Activated naive CD4-positive, alpha-beta T cell treated with anti-CD3 and anti-CD28 coated beads, Interleukin-2, amount 10 ng/mL, durations not matched to agents 7 days and 5 days (primary cell): ENCODE measurements at places on chromosomes 12 and 14.

DNA sequence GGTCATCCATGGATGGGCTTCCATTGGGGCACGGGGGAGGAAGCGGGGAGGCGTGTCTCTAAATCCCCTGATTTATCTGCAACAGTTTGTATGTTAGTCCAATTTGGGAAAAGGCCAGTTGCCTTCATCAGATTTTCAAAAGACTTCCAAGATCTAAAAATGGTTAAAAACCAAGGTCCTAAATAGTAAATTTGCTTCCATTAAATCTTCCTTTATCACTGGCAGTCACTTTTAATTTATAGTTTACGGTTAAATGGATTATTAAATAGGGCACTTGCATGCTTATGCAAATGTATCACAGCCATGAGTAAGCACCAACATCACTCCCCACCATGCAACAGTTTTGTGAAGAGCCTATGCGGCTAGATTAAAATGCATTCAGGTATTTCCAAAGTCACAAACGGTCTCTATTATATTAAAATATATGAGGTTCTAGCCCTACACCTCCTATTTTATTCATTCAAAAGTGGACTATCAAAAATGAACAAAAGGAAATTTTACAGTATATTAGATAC lies 108.2 kb upstream of the GPHB5 start:
- DNase-seq: no peak

GRCh38 chr12:68641138-68641537 lies 30.4 kb downstream of the RAP1B start:
- DNase-seq: peak; percentile 73

- no peak for DNase-seq
Measured at GRCh38 chr12:93266-94005, 26.9 kb downstream of the IQSEC3 start.

- no peak for DNase-seq
Measured at GRCh38 chr14:100544506-100545141, 42.6 kb downstream of the BEGAIN start.

DNA sequence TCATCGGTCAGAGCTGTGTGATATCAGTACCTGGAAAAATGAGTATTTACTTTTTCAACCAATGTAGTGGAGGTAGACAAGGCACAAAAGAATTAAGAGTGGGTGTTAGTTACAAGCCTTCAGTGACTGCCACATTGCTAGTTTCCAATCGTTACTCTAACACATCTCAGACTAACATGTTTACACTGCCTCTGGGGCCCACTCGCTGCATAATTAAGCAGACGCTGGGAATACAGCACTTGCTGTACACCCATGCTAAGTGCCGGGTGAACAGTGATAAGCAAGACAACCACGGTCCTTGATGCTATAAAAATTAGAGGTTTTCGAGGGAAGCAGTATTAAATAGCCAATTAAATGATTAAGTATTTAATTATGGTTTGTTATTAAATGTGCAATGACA lies 1147.6 kb downstream of the AACS start:
- no peak for DNase-seq

DNA sequence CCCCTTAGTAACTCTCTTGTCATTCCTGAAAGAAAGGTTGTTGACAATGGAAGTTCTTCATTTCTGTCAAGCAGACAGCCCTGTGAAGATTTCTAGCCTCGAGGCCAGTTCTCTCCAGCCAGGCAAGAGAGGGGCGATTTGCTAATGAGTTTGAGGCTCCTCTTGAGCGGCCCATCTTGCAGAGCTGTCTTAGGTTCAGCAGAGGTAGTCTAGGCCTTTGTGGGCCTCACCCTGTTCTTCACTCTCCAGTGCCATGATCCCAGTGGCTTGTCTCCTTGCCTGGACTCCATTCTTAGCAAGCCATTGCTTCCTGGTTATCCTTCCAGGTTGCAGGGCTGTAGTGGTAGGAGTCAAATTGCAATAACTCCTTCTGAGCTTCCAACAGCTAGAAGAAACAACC lies 9.7 kb downstream of the TPH2 start:
- DNase-seq: no peak

GRCh38 chr12:119115296-119115905 lies 63.3 kb upstream of the HSPB8 start:
- peak; percentile 39 for DNase-seq

DNA sequence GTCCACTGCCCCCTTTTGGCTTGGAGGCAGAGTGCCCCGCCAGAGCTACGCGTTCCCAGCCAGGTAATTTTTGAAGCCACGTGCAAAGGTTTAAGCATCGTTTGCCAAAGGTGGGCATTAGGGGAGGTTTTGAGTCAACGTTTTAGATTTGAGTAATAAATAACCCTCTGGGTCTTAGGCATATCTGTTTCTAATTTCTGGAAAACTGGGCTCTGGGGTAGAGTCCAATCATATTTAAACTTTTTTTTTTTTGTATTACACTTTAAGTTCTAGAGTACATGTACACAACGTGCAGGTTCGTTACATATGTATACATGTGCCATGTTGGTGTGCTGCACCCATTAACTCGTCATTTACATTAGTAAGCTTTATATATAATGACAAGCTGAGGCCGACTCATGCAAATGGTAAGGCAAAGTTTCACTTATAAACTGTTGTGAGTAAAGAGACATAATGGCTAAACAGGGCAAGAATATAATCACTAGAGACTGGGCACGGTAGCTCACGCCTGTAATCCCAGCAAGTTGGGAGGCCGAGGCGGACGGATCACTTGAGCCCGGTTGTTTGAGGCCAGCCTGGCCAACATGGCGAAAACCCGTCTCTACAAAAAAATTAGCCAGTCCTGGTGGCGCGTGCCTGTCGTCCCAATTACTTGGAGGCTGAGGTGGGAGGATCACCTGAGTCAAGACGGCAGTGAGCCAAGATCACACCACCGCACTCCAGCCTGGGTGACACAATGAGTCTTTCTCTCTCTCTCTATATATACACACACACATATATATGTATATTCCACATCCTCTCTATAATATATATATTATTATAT lies 491 bp upstream of the NR2C1 start:
- DNase-seq: no peak

GRCh38 chr14:35821564-35822411 lies 4.3 kb upstream of the BRMS1L start:
- DNase-seq: peak; percentile 31

GRCh38 chr12:54831631-54832030 lies 22.7 kb upstream of the MUCL1 start:
- no peak for DNase-seq

- peak; percentile 89 for DNase-seq
Measured at GRCh38 chr14:55579724-55580469, at the start of gene KTN1. KTN1 (plus strand) TSS chr14:55580207; CDS start chr14:55612049, 31,842 bp downstream.

GRCh38 chr12:108052260-108052659 lies 76.8 kb upstream of the WSCD2 start:
- DNase-seq: no peak
